ENCODE measurements at places on chromosomes 2 and 18. TPM values are rescaled to one million over a fixed set of nuclear protein-coding genes. Genes with fewer than 3 reads are reported as not detected.

- no peak for DNase-seq
These were observed 145.9 kb downstream of the GREB1L start for GRCh38 chr18:21387886-21388285.

- DNase-seq, result no peak
These were observed 54.3 kb downstream of the INPP5D start for GRCh38 chr2:233114421-233114861.

The STAT4 gene
- total RNA-seq, result 4.3 TPM

The PREPL gene
- 66.7 TPM for total RNA-seq

DNA sequence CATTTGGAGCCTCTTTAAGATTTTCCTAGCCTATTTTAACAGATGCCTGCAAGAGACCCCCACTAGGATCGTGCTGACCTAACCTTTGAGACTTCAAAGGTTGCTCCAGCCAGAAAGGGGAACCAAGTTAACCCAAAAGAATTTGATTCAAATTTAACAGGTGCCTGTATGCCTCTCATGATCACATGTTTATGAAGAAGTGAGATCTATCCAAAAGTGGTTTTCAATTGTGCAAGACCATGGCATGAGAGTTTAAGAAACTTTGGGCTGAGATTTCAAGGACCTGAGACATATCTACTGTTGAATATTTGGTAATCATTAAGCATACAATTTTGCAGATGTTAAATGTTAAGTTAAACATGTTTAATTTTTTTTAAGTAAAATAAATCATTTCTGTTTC, 1.3 kb upstream of the RSAD2 start:
- no peak for DNase-seq

The ITGA4 gene
- 19.0 TPM for total RNA-seq

GRCh38 chr2:4745056-4745991, 946.9 kb upstream of the SOX11 start:
- peak; percentile 89 for DNase-seq

- no peak for DNase-seq
These were observed 164.3 kb downstream of the MTCL1 start for GRCh38 chr18:8869696-8870095.

The BCL2 gene
- total RNA-seq, result 32.2 TPM

DNA sequence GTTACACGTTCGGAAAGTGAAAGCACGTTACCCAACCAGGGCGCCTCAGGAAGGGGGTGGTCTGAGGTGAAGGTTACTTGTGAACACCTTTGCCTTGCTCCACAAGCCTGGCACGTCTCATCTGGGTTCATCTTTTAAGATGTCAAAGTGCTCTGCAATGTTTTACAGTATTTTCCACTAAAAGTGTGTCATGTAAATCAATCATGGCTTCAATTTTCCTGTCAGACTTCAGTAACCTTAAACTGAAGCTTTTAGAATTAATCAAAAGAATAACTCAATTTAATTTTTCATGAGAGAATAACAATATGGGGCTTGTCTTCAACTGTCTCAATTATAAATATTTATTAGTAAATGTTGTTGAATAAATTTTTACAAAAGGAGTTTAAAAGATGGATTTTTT, 93.3 kb upstream of the FANCL start:
- no peak for DNase-seq

The GNLY gene
- total RNA-seq, result not detected

The FN1 gene
- total RNA-seq, result 394 TPM

DNA sequence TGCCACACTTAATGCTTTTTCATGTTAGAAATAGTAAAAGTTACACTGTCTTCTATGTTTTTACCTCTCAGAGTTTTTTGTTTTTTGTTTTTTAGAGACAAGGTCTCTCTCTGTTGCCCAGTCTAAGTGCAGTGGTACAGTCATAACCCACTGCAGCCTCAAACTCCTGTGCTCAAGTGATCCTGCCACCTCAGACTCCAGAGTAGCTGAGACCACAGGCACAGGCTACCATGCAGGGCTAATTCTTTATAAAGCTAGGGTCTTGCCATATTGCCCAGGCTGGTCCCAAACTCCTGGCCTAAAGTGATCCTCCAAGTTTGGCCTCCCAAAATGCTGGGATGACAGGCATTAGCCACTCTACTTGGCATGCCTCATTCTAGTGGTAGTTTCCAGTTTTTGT, 33.1 kb downstream of the GLS start:
- no peak for DNase-seq

The SLC8A1 gene
- total RNA-seq, result 35.5 TPM

DNA sequence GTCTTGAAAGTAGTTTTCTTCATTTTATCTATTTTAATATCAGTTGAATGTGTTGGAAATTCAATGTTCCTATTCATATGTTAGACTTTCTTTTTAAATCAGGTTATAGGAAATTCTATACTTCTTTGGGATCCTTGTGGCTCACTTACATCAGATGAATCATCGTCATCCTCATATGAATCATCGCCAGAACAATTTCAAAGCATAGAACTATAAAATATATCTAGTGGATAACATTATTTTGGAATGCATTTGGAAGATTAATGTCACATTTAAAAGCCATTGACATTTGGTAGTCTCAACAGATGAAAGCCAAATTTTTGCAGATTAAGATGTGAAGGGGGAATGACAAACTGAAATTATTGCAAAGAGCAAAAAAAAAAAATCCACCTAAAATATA, 94.1 kb downstream of the FAM161A start:
- DNase-seq, result no peak

GRCh38 chr2:145958611-145959010, 1438.7 kb upstream of the ZEB2 start:
- no peak for DNase-seq

The UGT1A4 gene
- not detected for total RNA-seq

- DNase-seq, result no peak
These were observed 338.4 kb downstream of the ZNF804A start for GRCh38 chr2:184936761-184937160.

GRCh38 chr2:37283207-37283606, 41.4 kb downstream of the PRKD3 start:
- no peak for DNase-seq

GRCh38 chr2:104249629-104250028, 604.3 kb upstream of the POU3F3 start:
- no peak for DNase-seq

The ACKR3 gene
- 27.3 TPM for total RNA-seq

The FAM110C gene
- total RNA-seq, result 3.6 TPM

DNA sequence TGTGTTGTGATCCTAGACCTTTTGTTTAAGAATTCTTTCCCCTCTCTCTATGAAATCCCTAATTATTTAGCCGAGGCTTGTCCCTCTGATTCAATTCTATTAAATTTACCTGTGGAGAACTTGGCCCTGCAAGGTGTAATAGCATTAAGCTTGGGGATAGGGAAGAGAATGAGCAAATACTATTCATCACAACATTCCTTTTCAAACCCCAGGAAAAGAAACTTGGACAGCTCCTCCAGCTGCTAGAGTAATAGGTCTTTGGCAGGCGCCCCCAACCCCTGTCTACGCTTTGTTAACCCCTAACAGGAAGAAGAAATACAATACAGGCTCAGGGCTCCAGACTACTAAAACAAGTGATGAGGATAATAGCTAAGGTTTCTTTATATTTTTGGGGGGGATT, 957.0 kb downstream of the CPS1 start:
- no peak for DNase-seq

GRCh38 chr2:15583826-15584225, 7.8 kb upstream of the DDX1 start:
- no peak for DNase-seq

The C2orf66 gene
- total RNA-seq, result 0.69 TPM

The ELP2 gene
- 179 TPM for total RNA-seq

DNA sequence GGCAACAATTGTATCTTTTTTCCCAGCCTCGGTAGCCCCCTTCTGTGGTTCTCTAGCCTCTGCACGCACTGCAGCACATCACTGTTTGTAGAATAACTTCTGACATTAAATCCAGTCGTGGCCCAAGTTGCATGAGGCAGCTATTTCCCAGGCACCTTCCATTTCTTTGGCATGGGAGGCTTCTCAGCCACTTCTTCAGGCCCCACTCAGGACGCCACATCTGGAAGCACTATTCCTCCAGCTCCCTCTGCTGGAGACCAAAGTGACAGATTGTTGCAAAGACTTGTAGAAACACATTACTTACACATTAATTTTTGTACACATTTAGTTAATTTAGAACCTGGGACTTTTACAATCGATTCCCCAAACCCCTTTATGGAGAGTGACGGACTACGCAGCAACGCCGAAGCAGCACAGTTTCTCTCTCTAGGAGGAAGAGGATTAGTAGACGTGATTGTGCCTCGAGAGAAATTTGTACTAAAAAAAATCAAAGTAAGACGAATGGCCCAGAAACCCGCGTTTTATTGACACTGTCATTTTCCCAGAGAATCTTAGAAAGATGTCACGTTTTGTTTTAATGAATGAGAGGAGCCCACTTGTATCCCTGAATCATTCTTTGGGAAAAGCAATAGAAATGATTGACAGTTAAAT, 57.8 kb upstream of the RGPD5 start:
- peak; percentile 77 for DNase-seq

- no peak for DNase-seq
These were observed 134.3 kb downstream of the RDH14 start for GRCh38 chr2:18426174-18426573.

- DNase-seq, result no peak
These were observed 117.9 kb downstream of the PPP1R1C start for GRCh38 chr2:182103526-182103925.

DNA sequence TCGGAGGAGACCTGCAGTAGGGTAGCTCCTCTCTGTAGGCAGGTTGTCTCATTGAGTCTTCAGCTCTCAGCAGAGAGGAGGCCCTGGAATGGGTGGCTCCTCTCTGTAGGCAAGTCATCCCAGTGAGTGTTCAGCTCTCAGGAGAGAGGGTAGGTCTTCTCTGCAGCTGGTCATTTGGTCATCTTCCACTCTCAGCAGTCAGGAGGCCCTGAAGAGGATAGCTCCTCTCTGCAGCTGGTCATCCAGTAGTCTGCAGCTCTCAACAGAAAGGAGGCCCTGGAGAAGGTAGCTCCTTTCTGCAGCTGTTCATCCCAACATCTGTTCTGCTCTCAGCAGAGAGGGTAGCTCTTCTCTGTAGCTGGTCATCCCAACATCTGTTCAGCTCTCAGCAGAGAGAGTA, 26.0 kb upstream of the RUFY4 start:
- DNase-seq, result no peak

The RNU2-63P gene
- total RNA-seq, result not detected

- no peak for DNase-seq
These were observed 338.7 kb downstream of the CPS1 start for GRCh38 chr2:210895132-210895531.
